ENCODE measurements at places on chromosomes 1 and 21. TPM values are rescaled to one million over a fixed set of nuclear protein-coding genes. Genes with fewer than 3 reads are reported as not detected.

- peak; percentile 43 for DNase-seq
Measured at GRCh38 chr1:226185141-226186036, 1.2 kb downstream of the ACBD3 start.

DNA sequence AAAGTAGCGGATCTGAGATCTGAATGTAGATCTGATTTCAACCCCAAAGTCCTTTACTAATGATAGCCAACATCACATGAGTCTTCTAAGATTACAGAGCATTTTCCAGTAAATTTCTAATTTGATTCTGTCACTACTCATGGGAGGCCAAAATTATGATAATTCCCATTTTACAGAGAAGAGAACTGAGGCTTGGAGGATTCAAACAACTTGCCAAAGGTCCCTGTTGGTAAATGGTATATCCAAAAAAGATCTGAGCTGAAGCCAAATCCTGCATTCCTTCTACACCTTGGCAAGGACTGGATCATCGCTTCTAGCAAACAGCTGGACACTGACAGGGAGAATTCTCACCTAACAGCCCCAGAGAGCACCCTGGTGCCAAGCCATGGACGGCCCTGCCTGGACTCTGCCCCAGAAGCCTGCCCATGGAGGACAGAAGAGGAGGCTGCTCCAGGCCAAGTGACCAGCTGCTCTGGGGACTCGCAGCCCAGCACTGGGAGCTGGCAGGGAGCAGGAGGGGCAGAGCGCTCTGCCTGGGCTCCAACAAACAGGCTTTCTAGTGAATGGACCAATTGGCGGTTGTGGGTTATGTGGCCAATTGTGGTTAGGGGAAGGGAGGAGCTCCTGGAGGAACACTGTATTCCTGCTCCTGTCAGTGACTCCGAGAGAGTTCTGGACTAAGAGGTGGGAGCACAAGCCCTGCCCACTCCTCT, 6.4 kb upstream of the CSF1 start:
- DNase-seq, result no peak

- no peak for DNase-seq
Measured at GRCh38 chr21:44301961-44302406, 2.1 kb downstream of the PFKL start.

GRCh38 chr1:84467298-84467697, 11.8 kb upstream of the RPF1 start:
- DNase-seq, result no peak

DNA sequence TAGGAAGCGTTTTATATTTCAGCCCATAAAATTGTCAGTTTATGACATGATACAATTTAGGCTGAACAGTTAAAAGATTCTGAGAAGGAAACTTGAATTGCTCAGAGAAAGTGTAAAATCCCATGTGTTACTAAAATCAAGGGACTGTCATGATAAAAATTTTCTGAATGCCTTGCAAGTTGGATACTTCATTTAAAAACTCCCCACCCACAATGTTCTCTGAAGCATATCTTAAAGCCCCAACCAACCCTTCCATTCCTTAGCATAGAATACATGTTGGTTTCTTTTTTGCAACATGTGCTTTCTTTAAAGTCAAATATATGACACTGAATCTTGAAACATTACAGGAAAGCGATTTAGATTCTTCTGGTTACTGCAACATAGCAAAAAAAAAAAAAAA, 97.4 kb downstream of the MRPL39 start:
- DNase-seq, result no peak

DNA sequence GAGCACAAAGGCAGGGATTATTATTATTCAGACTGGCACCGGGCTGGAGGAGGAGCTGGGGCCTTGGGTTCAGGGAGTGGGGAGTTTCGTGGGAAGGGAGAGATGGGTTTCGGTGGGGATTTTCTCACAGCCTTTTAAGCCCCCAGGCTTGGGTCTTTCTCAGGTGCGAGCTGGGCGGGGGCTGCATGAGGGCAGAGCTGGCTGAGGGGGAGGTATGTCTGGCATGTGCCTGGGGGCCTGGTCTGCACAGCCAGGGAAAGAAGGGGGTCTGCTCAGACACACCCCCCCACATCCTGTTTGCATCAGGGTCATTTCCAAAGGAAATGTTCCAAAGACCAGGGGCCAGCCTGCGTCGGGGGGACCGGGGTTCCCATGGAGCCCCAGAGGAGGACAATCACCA, 21.6 kb downstream of the GRHL3 start:
- no peak for DNase-seq

DNA sequence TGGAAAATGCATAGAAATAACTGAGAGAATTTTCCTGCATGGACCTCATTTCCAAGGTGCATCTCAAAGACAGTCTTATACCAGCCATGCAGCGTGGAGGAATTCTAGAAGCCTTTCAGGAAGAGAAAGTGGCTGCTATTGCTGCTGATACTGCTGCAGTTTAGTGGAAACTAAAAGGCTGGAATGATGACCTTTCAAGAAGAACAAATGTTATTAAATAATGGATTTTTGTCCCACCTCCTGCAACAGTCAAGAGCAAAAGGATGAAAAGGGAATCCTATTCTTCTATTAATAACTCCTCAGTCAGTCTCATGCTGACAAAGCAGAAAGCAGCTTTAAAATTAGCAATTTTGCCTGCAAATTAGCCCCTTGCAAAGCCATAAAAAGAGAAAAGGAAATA, 68.2 kb upstream of the C1orf87 start:
- no peak for DNase-seq

DNA sequence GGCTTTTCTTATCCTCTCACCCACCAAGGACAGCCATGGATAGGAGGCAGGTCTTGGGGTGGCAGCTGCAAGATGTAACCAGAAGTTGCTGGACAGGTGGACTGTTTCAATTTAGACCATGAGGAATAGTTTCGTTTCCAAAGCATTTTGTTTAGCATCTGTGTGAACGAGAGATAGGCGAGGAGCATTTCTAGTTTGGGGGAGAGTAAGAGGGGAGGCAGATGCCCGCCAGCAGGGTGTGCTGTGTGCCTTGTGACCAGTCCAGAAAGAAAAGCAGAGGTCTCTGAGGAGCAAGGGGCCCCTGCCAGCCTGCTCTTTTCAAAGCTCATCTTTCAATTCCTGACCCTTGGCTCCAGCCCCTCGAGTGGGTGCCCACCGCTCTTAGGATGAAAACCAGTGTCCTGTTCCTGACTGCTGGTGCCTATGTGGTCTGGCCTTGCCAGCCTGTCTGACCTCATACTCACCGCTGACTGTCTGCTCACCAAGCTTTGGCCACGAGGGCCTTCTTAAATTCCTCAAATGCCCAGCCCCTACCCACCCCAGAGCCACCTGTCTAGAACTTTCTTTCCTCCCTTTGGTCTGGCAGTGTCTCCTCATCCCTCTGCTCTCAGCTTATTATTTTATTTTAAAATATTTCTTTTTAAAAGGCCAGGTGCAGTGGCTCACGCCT, 8.5 kb downstream of the SERINC2 start:
- DNase-seq, result peak; percentile 30

GRCh38 chr1:34590211-34590623, 164.6 kb upstream of the GJB5 start:
- no peak for DNase-seq

DNA sequence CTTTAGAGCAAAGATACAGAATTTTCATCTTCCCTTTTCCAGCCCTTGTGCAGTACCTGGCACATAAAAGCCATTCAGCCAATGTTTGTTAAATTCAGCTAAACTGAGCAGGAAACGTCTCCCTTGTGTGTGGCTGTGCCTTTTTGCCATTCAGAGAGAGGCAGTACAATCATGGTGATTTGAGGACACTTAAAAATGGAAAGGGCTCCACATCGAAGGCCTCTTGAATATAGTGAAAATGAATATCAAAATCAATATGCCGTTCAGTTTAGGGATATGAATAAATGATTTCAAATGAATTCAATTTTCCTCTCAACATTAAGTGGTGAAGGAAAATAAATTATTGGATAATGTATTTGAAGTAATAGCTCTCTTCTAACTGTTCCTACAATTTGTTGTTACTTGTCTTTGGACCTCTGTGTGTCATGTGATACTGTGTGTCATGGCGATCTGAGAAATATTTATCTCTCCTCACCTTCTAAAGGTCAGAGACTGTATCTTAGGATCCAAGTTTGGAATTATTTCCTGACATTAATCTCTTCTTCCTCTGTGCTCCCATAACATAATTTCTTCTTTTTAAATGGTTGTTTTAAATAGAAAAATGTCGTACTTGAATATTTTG, 355.6 kb upstream of the ST6GALNAC5 start:
- DNase-seq, result no peak

DNA sequence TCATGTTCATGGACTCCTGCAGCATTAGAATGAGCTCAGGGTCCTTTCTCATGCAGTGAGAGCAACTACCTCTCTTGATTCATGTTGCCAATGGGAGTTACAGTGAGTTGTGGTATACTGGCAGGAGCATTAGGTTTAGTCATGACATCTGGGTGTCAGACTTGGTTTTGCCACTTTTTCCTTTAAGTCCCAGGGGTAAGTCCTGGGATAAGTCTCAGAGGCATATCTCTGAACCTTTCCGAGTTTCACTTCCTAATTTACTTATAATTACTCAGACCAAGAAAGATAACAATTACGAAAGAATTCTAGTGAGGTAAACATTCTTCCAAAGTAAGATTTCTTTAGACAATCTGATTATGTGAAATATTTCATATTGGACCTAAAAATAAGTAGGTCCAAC, 606.0 kb downstream of the SMYD3 start:
- no peak for DNase-seq

DNA sequence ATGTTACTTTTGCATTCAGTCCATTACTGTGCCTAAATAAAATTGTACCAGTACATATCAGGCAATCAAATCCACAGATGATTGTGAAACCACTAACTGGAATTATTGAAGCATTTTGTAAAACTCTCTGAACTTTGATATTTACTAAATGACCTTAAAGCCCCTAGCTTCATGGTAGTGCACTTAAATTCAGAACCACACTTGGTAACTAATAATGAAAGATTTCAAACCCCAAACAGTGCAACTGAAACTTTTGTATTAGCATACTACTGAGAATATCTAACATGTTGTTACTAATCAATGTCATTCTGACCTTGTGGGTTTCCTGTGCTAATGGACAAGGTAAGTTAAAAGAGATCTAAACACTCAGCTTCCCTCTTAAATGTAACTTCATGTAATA, at the start of gene CFHR3:
TSS of gene CFHR3 (plus strand) at position 238 of the 400 bp plus-strand sequence. CDS start at position 285, 47 bp downstream.
- DNase-seq, result no peak

GRCh38 chr1:39407896-39408640, 83.4 kb upstream of the BMP8A start:
- DNase-seq, result no peak

DNA sequence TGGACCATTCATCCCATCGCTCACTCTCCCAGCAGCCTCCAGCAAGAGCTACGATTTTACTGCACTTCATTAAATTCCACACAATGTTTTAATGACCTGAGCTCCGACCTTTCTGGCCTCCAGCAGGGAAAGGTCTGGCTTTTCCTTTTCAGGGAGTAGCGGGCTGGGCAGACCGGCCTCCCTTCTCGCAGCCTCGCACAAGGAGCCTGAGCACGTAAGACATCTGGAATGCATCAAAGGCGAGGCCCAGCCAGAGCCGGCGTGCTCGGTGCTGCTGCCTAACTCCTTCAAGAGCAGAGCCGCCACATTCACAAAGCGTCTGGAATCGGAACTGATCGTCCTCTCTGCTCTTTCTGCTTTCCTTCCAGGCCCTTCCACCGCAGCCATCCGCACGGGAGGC, 32.5 kb upstream of the FHAD1 start:
- DNase-seq, result peak; percentile 11

- DNase-seq, result no peak
Measured at GRCh38 chr1:201270616-201271390, 12.5 kb upstream of the PKP1 start.

DNA sequence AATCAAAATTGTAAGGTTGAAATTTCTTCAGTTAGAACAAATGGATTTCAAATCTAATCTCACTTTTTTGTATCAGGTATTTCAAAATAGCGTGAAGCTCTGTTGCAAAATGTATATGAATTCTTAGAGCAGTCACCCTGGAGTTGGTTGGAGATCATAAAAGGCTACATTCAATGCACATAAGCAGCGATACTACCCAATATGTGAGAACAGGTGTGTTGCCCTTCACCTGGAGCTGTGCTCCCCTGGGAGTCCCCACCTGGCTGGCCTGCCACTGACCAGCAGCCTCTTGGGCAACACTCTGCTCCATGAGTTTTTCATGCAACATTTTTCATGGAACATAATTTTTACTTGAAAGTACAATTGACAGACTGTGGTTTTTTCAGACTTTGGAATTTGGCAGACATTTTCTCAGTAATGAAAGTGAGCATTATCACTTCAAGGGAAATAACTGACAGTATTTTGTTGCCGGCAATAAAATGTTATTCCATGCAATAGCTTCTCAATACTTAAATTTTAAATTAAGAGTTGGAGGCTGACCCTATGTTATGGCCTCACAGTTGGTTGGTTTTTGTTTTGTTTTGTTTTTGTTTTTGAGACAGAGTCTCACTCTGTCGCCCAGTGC, 95.1 kb downstream of the ST3GAL3 start:
- no peak for DNase-seq

GSTM2 gene
- total RNA-seq, result 32.4 TPM

RNF19B gene
- total RNA-seq, result 8.9 TPM

KIRREL1 gene
- 99.5 TPM for total RNA-seq

DNASE2B gene
- not detected for total RNA-seq

ATXN7L2 gene
- total RNA-seq, result 6.6 TPM

OLFML2B gene
- 5.6 TPM for total RNA-seq

MAP1LC3C gene
- total RNA-seq, result not detected

VANGL2 gene
- total RNA-seq, result not detected

PUM1 gene
- total RNA-seq, result 91.2 TPM

STUM gene
- not detected for total RNA-seq

Measured in HFFc6 (cell line).